ENCODE measurements at places on chromosomes 6 and 20. TPM values are rescaled to one million over a fixed set of nuclear protein-coding genes. Genes with fewer than 3 reads are reported as not detected.

Gene TRDN
- not detected for polyA plus RNA-seq

Gene MRAP2
- 6.9 TPM for polyA plus RNA-seq

Gene PPP1R16B
- polyA plus RNA-seq = 8.6 TPM

Gene NKX2-2
- 0.11 TPM for polyA plus RNA-seq

Gene LINC00237
- polyA plus RNA-seq = not detected

Gene SLC24A3
- 6.6 TPM for polyA plus RNA-seq

Gene CLIC5
- polyA plus RNA-seq = 8.8 TPM

Gene AGER
- 68.2 TPM for polyA plus RNA-seq

Gene PTCRA
- 0.79 TPM for polyA plus RNA-seq

Gene BHLHE23
- polyA plus RNA-seq = not detected

Gene OOEP
- polyA plus RNA-seq = 0.26 TPM

Gene SLC35D3
- 1.7 TPM for polyA plus RNA-seq

Gene MICB
- 4.1 TPM for polyA plus RNA-seq

Gene LHFPL5
- polyA plus RNA-seq = not detected

Gene GATA5
- polyA plus RNA-seq = 23.1 TPM

Gene EPB41L1
- 33.8 TPM for polyA plus RNA-seq

DNA sequence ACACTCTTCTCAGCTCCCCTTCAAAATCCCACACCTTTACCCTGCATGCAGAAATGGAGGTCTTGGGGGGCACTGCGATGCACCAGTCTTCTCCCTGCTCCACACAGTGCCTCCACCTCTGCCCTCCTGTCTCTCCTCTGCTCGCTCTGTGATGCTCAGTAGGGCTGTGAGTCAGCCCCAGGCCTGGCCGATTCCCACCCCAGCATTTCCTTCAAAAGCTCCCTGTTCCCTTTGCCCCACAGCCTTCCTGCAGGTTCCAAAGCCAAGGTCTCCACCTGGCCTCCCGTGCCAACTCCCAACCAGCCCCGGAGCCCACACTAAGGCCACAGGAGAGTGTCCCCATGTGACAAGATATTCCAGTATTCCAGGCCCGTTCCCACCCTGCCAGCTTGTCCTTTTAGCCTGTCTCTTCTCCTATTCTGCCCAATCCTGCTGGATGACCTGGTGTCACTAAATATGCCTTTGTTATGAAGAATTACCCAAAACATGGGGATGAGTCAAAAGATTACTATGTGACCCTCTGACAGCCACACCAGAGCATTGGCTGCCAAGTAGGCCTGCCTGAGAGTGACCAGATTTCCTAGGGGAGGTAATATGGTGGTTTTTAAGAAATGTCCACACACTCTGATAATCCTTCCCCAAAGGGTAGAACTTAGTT lies 118.9 kb upstream of the NXT1 start:
- no peak for DNase-seq

- no peak for DNase-seq
These were observed 37.2 kb downstream of the CPXM1 start for GRCh38 chr20:2763186-2763585.

- no peak for DNase-seq
These were observed 14.7 kb upstream of the PTPRA start for GRCh38 chr20:2858591-2858990.

GRCh38 chr20:48189181-48189580 lies 403.9 kb upstream of the SULF2 start:
- no peak for DNase-seq

DNA sequence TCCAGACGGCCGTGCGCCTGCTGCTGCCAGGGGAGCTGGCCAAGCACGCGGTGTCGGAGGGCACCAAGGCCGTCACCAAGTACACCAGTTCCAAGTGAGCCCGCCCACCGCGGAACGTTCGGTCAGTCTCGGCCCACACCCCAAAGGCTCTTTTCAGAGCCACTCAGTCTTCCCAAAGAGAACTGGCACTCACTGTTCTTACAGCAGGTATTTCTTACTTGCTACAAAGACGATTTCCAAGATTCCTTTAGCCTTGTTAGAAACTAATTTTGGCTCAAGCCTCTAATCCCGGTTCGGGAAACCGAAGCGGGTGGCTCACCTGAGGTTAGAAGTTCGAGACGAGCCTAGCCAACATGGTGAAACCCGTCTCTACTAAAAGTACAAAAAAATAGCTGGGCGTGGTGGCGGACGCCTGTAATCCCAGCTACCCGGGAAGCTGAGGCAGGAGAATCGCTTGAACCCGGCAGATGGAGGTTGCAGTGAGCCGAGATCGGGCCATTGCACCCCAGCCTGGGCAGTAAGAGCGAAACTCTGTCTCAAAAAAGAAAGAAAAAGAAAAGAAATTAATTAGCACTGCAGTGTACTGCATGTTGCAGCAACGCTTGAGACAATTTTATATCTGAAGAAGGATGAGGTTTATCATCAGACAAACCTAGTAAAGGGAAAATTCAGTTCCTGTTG lies 73.1 kb downstream of the OR2B2 start:
- DNase-seq = peak; percentile 75

- DNase-seq = no peak
These were observed 70.0 kb downstream of the FAM50B start for GRCh38 chr6:3919130-3919628.

GRCh38 chr20:11591965-11592364 lies 325.7 kb upstream of the BTBD3 start:
- DNase-seq = no peak

DNA sequence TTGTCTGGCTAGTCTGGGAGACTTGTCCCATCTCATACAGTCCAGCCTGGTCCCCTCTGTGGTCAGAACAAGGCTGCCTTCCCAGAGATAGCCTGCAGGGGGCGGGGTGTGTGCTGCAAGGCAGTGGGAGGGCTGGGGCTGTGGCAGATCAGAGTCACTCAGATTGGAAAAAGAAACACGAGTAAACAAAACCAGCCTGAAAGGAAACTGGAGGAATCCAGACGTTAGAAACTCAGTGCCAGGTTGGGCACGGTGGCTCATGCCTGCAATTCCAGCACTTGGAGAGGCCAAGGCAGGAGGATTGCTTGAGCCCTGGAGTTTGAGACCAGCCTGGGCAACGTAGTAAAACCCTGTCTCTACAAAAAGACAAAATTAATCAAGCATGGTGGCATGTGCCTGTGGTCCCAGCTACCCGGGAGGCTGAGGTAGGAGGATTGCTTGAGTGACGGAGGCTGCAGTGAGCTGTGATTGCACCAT lies 20.2 kb downstream of the LEMD2 start:
- no peak for DNase-seq

GRCh38 chr20:6780433-6781190 lies 13.1 kb downstream of the BMP2 start:
- DNase-seq = no peak

DNA sequence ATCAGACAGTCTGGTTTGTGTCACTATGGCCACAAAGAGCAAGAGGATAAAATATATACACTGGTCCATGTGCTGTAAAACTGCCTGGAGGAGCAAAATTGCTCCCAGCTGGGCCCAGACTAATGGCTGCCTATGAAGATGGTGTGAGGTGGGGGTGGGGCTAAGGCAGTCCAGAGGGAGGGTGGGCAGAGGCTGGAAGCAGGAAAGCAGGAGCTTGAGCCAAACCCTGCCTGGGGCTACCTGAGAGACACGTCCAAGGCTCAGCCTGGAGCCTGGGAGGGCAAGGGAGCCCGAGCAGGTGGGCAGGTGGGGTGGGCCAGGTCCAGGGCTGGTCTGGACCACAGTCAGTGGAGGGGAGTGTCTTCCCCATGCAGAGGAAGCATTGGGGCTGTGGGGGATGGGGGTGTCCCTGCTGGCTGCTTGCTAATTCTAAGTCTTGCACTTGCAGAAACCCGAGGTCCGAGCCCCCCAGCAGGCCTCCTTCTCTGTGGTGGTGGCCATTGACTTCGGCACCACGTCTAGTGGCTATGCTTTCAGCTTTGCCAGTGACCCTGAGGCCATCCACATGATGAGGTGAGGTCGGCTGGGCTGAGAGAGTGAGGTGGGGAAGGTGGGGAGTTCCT lies 9.5 kb downstream of the HSPA12B start:
- DNase-seq = no peak

GRCh38 chr20:54875307-54875706 lies 399.9 kb downstream of the DOK5 start:
- no peak for DNase-seq

DNA sequence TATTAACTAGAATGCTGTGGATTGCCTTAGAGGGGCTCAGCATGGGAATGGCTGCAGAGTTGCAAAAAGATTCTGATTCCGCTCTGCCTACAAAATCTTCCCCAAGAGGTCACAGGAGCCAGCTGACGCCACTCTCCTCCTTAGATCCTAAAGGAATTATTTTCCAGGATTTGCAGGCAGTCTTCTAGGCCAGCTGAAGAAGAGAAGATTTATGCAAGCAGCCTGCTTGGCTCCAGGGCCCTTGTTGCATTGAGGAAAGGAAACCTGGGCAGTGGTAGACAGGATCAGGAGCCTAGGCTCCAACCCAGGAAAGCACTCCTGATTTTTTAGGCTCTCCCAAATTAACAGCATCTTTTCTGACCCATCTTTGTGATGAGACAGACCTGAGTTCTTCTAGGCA lies 245.8 kb downstream of the PKHD1 start:
- no peak for DNase-seq

- no peak for DNase-seq
These were observed 30.4 kb downstream of the PSMB1 start for GRCh38 chr6:170522565-170523183.

DNA sequence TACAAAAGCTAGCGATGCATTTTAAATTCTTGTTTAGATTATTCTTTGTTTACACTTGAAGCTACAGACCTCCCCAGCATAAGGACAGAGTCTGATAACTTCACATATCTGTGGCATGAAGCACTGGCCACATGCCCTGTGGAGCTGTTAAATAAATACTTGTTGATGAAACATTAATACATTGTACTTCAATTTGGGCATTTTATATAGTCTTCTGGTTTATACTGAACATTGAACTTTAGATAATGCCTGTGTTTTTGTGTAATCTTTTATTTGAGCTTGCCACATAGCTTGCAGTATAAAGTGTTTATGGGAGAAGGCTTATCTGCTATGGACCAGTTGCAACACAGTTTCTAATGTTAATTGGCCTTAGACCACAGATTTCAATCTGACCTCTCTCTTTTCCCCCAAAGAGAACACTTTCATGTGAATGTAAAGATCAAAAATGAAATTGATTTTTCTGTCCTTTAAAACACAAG lies 48.2 kb downstream of the FRK start:
- peak; percentile 72 for DNase-seq

GRCh38 chr6:65760285-65760684 lies 53.3 kb upstream of the EYS start:
- no peak for DNase-seq

DNA sequence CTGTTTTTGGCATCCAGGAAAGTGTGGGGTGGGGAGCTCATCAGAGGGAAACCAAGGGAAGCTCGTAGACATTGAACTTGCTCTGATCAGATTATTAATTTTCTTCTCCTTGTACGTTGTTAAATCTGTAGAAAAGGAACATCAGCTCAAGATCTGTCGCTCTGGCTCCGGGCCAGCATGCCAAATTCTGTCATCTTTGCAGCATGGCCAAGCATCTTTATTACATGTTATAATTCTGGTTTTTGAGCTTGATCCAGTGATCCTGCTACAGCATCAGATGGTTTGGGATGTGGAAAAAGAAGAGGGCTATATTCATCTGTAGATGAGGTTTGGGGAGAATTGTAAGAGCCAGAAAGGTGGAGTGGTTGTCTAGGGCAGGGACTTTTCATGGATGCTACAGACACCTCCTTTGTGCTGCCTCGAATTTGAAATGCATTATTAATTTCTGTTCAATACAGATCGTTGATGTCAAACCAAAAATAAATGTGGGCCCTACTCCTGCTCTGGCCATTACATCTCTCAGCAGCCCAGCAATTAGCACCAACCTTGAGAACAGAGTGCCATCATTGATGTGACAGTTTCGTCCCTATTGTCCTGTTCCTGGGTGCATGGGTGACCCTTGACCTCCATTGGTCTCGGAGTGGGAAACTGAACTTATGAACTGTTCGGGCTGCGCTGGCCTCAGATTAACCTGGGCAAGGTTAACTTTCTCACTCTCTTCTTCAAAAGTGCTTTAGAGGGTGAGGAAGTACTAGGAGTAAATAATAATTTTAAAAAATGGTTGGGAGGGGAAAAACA lies 250.8 kb downstream of the SOX4 start:
- no peak for DNase-seq

- DNase-seq = no peak
These were observed 682 bp upstream of the SLA2 start for GRCh38 chr20:36646678-36647077.

- DNase-seq = no peak
These were observed 344.6 kb downstream of the MMUT start for GRCh38 chr6:49118478-49118877.

GRCh38 chr20:57251344-57251743 lies 15.1 kb downstream of the BMP7 start:
- DNase-seq = no peak

DNA sequence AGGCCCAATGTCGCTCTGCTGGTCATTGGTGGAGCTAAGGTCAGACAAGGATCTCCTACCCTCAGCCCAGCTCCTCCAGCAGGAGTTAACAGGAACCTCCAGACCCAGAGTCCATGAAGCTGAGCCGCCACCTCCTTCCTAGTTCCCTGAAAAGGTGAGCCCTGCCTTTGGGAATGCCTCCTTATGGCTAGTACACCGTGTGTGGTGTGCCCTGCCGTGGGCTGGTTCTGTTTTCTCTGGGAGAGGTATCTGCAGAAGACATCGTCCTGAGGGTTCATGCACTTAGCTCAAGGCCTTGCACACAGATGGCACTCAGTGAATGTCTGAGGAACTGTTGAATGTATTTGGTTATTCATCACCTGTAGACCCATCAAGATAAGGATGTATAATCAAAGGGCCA lies 15.3 kb downstream of the BANF2 start:
- no peak for DNase-seq

DNA sequence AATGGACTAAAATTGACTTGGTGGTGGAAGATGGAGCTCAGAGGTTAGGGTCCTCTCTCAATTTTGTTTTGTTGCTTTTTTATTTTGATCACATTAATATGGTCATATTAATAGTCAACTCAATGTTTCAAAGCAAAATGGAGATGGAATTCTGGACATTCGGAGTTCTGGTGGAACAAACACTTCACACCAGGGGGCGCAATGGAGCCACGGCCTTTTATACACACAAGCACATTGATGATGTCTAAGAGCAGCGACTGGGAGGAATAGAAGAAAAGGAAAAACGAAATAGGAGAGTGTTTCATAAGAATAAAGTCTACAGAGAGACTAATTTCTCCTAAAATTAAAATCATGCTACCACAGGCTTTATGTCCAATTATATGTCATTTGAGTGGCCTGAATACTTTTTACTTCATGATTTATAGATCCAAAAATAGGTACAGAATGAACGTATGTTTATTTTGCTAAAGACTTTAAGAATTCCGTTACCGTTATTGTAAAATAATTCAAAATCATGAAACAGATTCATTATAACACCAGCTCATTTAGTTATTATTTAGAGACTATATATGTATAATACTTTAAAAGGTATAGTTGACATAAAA lies 197.6 kb upstream of the SASH1 start:
- DNase-seq = no peak

DNA sequence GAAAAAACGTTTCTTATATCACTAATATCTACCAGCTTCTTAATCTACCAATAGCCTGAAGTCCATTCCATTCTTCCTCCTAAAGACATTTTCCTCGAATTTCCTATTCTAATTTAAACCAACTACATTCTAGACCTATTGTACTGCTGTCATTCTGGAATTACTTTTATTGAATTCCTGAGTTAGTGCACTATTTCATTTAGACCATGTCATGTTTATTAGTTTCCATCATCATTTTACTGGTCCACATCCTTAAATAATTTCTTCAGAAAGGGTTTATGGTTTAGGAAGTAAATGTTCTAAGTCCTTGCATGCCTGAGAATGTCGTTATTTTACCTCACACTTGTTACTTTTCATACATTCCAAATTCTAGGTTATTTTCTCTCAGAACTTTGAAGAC lies 13.2 kb downstream of the LCA5 start:
- no peak for DNase-seq

- no peak for DNase-seq
These were observed 53.9 kb downstream of the PXDC1 start for GRCh38 chr6:3697609-3698008.
